ENCODE measurements at places on chromosomes 7 and 10.

DNA sequence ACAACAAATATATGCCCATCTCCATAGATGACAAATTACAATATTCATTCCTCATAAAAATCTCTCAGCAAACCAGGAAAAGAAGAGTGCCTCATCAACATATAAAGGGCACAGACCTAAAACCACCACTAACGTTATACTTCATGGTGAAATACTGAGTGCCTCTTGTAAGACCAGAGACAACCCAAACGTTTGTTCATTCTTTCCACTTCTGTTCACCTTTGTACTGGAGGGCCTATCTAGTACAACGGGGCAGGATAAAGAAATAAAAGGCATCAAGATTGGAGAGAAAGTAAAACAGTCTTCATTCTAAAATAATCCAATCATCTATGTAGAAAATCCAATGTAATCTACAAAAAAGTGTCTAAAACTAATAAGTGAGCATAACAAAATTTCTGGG lies 79.1 kb downstream of the LARP4B start:
- DNase-seq, result no peak

GRCh38 chr10:74453169-74453568 lies 302.1 kb downstream of the ADK start:
- DNase-seq, result no peak

DNA sequence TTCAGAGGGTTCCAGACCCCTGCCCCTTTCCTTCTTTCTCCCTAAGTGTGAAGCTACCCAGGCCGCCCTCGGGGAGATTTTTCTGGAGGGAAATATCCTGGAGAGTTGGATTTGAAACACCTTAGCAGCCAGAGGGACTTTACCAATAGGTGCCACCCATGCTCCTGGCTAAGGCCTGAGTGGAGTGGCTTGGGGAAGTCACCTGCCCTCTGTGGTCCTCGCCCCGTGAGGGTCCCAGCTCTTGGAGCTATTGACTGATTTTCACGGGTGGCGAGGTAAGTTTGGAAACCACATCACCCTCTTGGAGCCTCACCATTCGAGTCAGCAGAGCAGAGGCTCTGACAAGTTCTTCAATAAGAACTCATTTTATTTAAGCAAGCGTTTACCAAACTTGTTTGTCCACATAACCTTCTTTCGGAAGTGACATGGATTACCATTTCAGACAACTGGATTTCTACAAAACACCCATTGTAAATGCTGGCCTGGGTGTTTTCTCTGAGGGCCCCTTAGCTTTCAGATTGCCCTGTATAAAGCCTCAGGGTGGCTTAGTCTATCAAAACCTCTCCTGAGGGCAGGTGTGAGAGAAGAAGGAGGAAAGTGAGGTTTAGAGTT lies 20.4 kb downstream of the AQP1 start:
- no peak for DNase-seq

GRCh38 chr10:68077026-68077425 lies 1.9 kb upstream of the HERC4 start:
- no peak for DNase-seq

- peak; percentile 9 for DNase-seq
These were observed 276.9 kb downstream of the ZMYND11 start for GRCh38 chr10:412109-412508.

GRCh38 chr7:1923409-1924257 lies 253.6 kb downstream of the ELFN1 start:
- no peak for DNase-seq

DNA sequence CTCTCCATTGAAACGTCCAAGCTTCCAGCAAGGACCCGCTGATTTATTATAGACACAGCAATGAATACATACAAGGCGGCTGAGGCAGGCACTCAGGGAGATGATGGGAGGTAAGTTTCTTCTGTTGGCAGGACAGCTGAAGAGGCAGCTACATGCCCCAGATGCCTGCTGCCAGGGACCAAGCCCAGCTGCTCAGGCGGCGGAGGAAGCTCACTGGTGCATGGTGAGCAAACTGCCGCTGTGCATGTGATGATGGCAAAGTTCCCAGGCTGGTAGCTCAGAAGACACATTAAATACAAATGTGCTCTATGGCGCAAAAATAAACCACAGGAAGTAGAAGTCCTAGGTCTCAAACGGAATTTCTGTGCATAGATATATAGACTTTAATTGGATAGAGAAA lies 2.3 kb downstream of the DNTT start:
- no peak for DNase-seq

DNA sequence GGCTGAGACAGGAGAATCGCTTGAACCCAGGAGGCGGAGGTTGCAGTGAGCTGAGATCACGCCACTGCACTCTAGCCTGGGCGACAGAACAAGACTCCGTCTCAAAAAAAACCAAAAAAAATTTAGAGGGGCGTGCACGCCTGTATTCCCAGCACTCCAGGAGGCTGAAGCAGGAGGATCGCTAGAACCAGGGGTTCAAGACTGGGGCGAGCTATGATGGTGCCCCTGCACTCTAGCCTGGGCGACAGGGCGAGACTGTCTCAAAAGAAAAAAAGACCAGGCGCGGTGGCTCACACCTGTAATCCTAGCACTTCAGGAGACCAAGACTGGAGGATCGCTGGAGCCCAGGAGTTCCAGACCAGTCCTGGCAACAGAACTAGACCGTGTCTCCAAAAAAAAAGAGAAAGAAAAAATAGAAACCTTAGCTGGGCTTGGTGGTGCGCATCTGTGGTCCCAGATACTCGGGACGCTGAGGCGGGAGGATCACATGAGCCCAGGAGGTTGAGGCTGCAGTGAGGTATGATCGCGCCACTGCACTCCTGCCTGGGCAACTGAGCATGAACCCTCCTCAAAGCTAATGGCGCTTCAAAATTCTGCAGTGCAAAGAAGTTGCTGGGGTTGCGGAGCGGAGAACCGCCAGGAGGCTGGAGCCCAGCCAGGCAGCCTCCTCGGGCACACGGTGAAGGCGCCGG lies 382 bp upstream of the MBLAC1 start:
- DNase-seq, result no peak

DNA sequence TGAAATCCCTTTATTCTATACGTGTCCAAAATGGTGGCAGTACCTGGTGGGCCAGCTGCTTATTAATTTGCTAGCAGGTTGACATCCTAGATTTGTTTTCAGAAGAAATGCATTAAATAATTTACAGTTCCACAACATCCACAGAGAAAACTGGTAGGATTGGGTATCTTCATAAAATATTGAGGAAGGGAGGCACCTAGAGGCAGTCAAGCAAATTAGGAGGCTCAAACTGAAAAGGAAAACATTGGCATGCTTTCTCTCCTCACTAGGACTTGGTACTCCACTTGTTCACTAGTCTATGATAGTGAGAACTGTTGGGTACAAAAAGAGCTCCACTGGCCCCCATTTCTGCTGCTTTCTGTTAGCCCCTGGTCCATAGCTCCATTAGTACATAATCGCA lies 18.3 kb upstream of the LRGUK start:
- DNase-seq, result no peak

- no peak for DNase-seq
These were observed 59.9 kb downstream of the EGFR start for GRCh38 chr7:55078465-55079372.

DNA sequence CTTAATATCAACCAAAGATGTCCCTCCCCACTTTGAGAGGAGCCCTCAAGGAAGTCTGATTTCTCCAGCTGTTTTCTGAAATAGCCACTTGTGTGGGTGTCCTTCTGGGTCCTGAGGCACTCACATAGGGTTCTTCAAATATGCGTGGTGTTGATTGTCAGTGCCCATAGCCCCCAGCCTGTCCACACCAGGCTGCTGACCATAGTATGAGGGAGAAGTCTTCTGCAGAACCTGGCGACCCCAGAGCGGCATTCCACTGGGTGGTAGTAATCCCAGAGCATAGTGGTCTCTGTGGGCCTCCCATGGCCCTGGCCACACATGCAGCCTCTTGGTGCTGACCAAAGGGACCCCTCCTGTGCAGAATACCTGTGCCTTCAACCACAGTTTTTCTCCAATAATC lies 82.7 kb upstream of the MACROH2A2 start:
- DNase-seq, result no peak

DNA sequence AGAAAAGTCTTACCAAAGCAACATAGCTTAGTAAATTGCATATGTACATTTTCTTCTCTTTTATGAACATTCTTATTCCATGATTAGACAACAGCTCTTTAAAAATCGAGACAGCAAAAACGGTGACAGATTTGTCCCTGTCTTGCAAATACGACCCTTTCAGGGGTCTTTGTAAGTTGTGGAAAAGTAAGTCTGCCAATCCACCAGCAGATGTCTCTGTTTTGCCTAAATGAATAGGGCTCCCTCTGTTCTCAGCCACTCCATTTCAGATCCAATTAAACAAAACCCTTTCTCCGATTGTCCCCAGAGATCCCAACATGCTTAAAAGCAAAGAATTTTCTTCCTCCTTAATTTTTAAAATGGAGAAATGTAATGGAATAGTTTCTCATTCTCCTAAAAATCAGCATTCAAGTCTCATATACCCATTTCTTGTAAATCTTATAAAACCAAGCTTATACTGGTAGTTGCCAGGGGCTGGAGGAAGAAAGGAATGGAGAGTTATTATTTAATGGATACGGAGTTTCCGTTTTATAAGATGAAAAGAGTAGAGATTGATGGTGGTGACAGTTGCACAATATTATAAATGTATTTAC lies 61.0 kb upstream of the NFE2L3 start:
- DNase-seq, result peak; percentile 71

DNA sequence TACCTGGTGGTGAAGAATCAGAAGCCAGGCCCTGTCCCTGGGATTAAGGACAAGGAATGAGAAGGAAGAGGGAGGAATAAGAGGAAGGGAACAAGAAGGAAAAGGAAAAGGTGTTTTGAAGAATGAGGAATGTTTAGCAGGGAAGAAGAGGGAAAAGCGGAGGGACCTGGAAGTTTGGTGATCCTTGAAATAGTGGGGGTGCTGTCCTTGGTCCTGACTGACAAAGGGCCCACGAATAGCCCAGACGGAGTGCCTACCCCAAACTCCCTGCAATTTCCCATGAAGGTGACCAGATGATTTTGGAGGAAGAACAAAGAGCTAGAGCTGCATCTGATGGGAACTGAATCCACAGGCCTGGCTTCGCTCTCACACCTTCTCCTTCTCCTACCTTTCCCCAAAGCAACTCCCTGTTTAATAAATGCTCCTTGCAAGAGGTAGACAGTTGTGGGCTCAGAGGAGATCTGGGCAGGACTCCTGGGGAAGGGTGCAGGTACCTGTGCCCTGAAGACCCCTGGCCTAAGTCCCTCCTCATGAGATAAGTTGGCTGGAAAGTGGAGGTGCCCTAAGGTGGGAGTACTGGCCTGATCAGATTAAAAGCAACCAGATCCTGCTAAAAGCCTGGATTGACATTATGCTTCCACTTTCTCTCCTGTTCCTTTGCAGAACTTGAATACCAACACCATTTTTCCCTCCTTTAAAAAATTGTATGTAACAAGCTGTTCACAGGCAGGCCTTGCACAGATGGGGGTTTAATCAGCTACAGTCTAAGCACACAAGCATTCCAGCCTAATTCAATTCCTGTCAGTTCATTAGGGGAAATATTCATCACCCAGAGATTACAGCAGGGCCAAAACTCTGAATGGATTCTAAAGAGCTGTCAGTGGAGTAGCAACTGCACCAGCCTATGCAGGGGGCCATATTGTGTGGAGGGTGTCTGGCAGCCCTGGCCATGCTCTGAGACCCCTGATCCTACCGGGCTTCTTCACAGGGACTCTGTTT lies 19.4 kb downstream of the KAZALD1 start:
- peak; percentile 8 for DNase-seq

GRCh38 chr10:53909791-53910190 lies 891.2 kb downstream of the PCDH15 start:
- no peak for DNase-seq

GRCh38 chr10:103244666-103245271 lies 918 bp upstream of the RPEL1 start:
- peak; percentile 77 for DNase-seq

DNA sequence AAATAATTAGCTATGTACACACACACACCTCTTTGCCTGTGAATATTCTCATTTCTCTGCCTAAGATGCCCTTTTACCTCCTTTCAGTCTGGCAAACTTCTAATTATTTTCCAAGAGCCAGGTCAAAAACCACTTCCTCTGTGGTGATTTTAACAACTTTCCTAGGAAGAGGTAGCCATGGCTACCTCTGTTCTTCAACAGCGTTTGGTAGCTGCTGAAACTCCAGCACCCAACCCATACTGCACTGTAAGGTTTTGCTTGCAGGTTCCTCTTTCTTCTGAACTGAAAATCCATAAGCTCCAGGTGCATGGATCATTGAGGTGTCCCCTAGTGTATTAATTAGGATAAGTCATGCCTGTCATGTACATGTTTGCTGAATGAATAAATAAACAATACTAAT lies 25.6 kb downstream of the NRCAM start:
- no peak for DNase-seq

GRCh38 chr10:34290412-34291081 lies 524.5 kb downstream of the PARD3 start:
- DNase-seq, result peak; percentile 86

All from iris pigment epithelial cell (primary cell).